ENCODE measurements at places on chromosomes 2 and 18.
A peak's percentile ranks its signal among the peaks of the same experiment; 100 is the strongest.

DNA sequence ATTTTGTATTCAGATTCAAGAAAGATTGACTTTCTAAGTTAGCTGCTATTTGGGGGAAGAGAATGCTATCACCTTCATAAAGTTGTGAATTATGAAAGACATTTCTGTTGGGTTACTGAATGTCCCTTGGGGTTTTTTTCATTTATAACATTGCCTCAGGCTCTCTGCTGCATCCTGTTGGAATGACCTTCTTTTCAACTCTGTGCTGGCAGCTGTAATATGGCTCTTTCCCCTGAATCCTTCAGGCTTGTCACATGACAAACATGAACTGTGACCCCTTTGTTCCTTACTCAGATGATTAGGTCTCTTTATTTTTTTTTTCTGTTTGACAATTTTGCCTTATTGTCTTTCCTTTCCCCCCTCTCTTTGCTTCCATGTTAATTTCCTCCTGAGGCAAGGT, 159.8 kb downstream of the TAF4B start:
- peak; percentile 19 for DNase-seq

DNA sequence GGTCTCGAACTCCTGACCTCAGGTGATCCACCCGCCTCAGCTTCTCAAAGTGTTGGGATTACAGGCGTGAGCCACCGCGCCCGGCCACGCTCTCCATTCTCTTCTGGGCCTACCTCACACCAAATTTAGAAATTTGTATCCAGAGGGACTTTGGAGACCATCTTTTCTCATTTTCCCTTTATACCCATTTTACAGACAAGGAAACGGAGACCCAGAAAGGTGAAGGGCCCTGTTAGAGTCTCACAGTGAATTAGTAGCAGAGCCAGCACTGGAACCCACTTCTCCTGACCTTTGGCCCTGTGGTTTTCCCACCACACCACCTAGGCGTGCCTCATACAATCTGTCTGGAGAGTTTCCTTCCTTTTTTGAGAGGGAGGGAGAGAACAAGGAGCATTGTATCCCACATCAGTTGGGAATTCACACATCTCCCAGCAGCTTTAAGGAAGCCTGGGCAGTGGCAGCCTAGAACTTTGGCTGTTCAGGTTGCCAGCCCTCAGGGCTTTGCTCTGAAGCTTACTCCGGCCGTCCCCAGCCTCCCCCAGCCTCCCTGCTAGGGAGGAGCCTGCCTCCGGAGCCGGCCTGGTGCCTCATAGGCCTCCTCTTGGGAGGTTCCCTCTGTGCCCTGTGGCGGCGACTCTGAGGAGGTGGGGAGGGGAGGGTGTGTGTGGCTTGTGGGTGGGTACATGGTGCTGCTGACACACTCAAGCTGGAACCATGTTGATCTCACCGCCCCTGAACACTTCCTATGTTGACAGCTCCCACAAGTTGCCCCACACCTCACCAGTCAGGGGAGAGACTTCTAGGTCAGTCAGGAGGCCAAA, 13.8 kb downstream of the FOSL2 start:
- no peak for DNase-seq

GRCh38 chr2:8388781-8389180, 293.1 kb upstream of the ID2 start:
- no peak for DNase-seq

- DNase-seq, result peak; percentile 75
Measured at GRCh38 chr18:77065221-77065981, 67.2 kb downstream of the MBP start.

- no peak for DNase-seq
Measured at GRCh38 chr2:227132986-227133385, 31.0 kb downstream of the COL4A4 start.

- DNase-seq, result no peak
Measured at GRCh38 chr2:164479460-164479859, 141.8 kb downstream of the GRB14 start.

Measured in BJ (cell line).